ENCODE measurements at places on chromosomes 7 and 10. TPM values are rescaled to one million over a fixed set of nuclear protein-coding genes. Genes with fewer than 3 reads are reported as not detected.

DOCK4 gene
- 7.0 TPM for total RNA-seq

RBP3 gene
- not detected for total RNA-seq

CALD1 gene
- 215 TPM for total RNA-seq

HGF gene
- total RNA-seq: 0.03 TPM

GPR37 gene
- 0.73 TPM for total RNA-seq

GNG11 gene
- total RNA-seq: 33.0 TPM

POP7 gene
- 87.5 TPM for total RNA-seq

TMEM26 gene
- total RNA-seq: 0.06 TPM

EBF3 gene
- 0.20 TPM for total RNA-seq

PILRA gene
- total RNA-seq: 3.6 TPM

CHN2 gene
- total RNA-seq: 0.58 TPM

MDFIC gene
- 17.3 TPM for total RNA-seq

KCP gene
- total RNA-seq: 0.11 TPM
